Vein endothelial cell (primary cell): ENCODE measurements at places on chromosomes 3 and 15. TPM values are rescaled to one million over a fixed set of nuclear protein-coding genes. Genes with fewer than 3 reads are reported as not detected.

SYNPR gene
- not detected in 2 replicates for total RNA-seq

CX3CR1 gene
- total RNA-seq, result not detected in 2 replicates

ENTPD3 gene
- total RNA-seq, result under 0.01 TPM in 1 of 2 replicates, not detected in the other

PRR20G gene
- not detected in 2 replicates for total RNA-seq

GOLGA6B gene
- not detected in 2 replicates for total RNA-seq

CCRL2 gene
- total RNA-seq, result 5.6 and 13.5 TPM in 2 replicates

CHRNB4 gene
- not detected in 2 replicates for total RNA-seq

TRPM1 gene
- 0.38 and 1.3 TPM in 2 replicates for total RNA-seq

GOLGA8T gene
- not detected in 2 replicates for total RNA-seq
